NCI-H345 (cell line): ENCODE measurements at places on chromosomes 13 and 19.

DNA sequence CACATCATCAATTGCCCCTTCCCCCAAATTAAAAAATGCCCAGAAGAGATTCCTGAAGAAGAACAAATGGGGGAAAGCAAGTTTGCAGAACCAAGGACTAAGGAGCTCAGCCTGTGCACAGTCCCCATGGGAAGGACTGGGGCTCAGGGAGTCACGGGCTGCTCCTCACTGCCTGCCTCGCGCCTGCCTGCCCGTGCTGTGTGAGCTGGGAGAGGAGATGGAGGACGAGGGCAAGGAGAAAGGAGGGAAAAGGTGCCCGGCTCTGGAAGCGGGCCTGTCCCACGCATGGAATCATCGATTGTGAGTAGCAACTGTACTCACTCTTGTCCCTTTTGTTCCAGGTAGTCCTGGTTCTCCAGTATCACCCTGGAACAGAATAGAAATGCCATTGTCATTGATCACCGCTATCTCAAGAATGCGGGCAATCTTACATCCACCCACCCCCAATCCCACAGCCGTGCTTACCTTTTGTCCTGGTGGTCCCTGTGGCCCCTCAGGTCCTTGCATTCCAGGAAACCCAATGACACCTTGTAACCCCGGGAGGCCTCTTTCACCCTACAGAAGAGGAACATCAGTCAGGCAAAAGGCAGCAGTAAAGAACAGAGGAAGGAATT is 93.4 kb downstream of the COL4A1 start:
- DNase-seq: no peak

DNA sequence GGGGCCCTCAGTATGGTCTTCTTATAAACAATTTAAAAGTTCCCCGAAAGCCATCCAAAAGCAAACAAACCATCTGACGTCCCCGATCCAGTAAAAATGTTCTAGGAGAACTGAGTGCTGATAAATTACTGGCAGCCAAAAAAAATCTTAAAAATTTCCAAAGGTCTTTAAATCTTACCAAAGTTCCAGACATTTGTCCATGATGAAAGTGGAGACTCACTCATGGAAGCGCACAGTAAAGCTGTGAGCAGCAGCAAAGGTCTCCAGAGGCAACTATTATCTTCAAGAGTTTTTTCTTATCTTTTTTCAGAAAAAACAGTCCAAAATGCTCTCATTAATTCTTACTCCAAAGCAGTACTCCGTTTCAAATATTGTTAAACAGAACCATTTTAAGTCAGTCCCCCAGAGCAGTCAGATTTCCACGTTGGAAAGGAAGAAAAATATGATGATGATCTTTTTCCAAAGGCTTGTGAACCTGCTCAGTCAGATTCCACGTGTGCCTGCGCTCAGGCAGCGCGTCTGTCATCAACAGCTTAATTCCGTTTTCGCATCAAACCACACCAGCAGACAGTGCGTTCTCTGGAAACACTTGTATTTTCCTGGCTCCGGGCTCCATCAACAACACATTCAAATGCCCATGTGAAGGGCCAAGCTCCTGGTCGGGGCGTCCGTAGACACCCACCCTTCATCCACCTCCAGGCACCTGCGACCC is 85.4 kb downstream of the COL4A1 start:
- no peak for DNase-seq

DNA sequence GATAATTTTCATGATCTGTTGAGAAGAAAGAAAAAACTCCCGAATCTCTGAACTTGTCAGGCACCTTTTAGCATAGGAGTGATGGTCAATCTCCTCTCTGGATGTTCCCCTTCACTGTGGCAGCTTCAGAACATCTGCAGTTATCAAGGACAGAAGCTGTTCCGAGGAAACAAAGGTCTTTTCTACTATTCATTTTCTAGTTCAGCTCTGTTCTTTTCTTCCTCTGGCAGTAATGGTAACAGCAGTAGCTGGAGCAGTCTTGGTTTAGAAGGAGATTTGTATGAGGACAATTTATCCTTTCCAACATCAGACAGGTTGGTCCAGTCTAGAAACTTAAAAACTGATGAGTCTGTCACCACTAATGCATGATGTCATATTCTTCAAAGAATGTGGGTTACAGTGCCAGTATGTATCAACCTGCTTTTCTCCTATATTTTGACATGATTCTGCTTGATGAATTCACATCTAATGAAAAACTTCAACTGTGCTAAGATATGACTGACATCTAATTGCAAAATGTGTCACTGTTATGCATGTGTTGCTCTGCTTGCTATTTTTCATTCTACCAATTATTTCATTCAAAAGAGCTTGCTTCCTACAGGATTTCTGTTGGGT is 41.0 kb downstream of the AKAP11 start:
- no peak for DNase-seq

DNA sequence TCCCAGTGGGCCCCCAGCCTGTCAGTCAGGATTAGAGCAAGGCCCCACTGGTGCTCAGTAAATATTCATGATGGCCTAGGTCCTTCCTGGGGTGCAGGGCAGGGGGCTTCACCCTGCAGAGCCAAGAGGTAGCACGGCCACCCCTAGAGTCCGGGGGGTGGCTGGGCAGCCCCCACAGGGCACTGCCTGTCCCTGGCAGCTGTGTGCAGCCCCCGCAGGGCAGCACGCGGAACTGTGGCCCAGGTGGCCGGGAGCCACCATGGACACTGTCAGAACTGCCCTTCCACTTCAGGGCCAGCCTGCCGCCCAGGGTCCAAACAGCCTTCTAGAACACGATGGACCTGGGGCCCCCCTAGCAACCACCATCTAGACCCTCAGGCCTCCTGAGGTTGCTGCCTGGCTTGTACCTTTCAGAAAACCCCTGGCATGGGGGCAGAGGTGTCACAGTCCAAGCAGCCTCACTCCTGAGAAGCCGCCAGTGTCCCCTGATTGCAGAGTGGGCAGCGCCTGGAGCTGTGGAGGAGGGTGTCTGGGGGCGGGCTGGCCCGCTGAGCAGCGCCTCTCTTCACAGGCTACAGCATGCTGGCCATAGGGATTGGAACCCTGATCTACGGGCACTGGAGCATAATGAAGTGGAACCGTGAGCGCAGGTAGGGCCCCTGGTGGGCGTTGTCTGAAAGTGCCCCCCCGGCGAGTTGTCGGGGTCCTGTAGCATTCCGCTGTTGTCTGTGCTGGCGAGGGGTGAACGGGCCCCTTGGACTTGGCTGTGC is 2.9 kb upstream of the YJEFN3 start:
- no peak for DNase-seq

DNA sequence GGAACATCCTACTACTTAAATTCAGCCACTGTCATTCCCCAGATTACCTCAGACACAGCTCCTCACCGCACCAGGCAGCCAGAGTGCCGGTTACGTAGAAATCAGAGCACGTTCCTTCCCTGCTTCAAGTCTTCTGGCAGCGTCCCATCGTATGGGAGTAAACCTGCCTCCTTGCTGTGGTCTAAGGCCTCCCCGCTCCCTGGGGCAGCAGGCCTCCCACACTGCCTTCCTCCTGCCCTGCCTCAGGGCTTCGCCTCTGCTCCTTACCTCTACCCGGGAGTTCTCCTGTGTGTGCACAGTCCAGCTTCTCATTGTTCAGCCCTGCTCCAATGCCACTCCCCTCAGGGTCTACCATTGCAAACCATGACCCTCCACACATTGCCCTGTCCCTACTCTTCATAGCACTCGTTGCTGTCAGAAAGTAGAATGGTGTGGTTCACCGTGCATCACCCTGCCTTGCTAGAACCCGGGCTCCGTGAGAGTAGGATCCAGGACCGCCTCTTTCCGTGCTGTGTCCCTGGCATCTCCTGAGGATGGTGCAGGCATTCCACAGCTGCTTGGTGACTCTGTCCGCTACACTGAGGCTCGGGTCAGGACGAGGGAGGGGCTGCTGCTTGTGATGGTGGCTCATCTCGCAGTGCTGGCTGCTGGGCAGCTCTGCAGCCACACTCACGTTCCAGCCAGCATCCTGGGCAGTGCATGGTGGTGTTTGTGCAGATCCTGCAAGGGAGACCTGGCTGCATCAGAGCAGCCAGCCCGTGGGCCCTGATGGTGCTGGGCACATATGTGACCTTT is 6.9 kb downstream of the POP4 start:
- DNase-seq: no peak

- no peak for DNase-seq
These were observed 37.8 kb downstream of the KLF5 start for GRCh38 chr13:73096638-73097037.

- DNase-seq: no peak
These were observed 14.8 kb downstream of the EPSTI1 start for GRCh38 chr13:42977219-42977659.

DNA sequence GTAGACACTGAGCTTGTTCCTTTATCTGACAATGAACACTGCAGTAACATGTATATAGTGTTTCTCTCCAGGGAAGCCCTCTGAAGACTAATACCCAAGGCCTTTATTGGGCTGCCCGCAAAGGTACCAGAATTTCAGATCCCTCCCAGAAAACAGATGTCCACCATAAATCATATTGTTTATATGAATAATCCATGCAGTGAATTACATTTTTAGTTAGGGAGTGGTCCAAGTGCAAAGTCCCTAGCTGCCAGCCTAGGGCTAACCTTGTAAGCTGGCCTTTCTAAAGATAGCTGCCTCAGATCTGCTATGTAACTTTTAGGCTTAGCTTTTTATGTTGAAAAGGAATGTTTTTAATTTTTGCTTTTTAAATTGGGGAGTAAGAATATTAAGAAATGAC is 44.7 kb downstream of the TDRD3 start:
- no peak for DNase-seq

DNA sequence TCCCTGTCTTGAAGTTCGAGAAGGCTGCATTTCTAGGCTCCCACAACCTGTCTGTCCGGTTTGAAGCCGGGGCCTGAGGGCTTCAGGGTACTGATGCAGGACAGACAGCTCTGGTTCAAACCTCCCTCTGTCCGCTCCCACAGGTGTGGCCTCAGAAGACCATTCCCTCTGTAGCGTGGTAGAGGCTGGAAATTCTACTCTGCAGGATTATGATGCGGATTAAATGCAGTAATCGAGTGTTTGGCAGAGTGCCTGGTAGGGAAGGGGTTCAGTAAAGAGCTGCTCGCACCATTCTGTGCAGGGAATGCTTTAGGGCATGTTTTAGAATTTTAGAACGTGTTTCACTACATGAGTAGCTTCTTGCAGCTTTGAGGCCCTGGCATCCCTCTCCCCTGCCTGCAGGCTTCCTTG is 30.5 kb downstream of the PPP1R37 start:
- DNase-seq: peak; percentile 17

GRCh38 chr19:43408043-43408442 is 6.6 kb upstream of the TEX101 start:
- DNase-seq: no peak

DNA sequence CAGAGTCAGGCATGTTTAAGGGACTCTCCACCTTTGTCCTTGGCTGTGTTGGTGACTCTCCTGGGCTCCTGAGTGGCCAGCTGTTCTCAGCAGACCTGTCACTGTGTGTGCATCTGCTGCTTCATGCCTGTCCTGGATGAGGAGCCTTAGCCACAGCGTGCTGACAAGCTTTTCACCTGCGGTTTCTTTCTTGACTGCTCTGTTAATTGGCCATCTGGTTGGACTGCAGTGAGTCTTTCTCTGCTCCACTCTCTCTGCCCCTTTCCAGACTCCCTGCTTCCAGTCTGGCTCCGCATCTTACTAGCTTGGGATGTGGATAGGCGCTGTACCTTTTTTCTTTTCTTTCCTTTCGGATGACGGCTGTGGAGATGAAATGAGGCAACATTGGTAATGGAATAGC is 38.8 kb downstream of the POLR1D start:
- no peak for DNase-seq

- DNase-seq: no peak
These were observed 5.0 kb downstream of the PAK4 start for GRCh38 chr19:39130337-39131254.

- DNase-seq: no peak
These were observed 172.5 kb upstream of the MIR17HG start for GRCh38 chr13:91174886-91175501.

DNA sequence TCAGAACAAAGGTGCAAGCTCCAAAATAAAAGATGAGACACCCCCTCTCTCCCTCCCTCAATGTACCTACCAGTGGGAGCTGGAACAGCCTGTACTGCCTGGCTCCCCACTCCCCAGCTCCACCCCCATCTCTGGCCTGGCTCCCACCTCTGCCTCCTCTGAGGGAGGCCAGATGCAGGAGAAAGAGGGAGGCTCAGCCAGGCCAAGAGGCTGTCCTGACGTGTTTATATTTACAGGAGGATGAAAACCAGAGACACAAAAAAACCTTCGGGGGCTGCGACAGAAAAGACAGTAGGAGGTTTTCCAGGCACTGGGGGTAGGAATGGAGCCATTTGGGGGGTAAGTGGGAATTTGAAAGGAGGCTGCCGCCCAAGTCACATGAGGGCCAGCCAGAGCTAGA is 19.7 kb downstream of the ARHGEF18 start:
- no peak for DNase-seq

DNA sequence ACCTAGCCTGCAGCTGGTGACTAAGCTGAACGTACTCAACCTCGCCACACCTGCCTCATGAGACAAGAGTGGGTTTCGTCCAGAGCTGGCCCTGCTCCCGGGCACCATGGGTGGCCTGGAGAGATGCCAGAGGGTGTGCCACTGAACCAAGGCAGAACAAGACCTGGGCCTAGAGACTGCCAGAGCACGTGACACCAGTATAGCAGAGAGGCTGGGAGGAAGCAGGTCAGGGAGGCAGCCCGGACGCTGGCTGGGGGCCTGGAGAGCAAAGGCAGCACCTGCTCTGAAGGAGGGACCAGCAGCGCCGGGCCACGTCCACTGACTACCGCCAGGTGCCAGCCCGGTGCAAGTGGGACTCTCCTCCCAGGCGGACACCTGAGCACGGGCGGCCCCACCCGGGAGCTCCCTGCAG is 7.3 kb upstream of the C13orf46 start:
- peak; percentile 99 for DNase-seq

DNA sequence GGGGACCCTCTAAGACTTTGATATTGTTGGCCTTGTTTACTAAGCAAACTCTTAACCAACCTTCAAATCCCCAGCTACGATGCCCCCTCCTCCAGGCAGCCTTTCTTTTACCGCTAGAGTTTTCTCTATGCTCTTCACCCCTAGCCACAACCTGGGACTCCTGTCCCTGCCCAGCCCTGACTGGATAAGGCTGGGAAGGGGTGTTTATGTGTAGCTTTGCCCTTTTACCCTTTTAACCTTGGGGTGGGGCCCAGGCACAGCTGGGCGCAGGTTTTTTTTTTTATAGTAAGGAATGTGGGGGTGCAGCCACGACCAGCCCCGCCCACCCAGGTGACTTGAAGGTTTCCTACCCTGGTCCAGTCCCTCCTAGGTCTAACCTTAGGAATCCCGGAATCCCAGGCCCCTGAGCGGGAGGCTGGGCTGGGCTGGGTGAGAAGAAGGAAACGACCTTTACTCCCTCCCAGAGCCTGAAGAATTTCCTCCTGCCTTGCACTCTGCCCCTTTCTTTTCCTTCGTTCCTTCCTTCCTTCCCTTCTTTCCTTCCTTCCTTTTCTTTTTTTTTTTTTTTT is 12.2 kb downstream of the TJP3 start:
- no peak for DNase-seq

DNA sequence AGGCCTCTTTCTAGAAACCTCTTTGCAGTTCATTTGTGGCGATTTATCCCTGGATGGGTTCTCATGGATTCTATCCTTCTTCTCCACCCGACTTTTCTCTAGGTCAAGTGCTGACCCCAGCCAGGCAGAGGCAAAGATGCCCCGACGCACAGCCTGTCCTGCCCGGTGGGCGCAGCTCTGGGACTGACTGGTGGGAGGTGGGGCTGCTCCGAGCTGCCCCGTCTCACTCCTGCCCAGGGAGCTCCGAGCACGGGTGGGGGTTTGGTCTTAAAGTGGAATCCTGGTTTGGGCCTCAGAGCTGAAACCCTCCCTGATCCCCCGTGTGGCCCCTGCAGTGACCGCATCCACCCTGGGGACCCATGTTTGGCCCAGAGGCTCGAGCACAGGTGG is 44.5 kb downstream of the GAS6 start:
- no peak for DNase-seq
